ENCODE measurements at places on chromosomes 11 and 22.

DNA sequence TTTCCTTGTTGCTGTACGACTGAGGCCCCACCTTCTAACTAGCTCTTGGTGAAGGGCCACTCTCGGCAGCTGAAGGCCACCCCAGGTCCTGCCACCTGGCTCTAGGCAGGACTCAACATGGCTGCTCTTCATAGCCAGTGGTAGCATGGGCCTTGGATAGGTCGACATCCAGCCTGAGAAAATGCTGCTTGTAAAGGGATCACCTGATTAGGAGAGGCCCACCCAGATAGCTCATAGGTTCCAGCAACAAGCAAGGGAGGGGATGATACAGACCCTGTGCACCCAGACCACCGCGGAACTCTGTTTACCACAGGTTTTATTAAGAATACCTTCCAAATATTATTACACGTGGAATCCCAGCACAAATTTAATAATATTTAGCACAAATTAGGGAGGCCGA, 341.4 kb downstream of the BRD1 start:
- DNase-seq = no peak

DNA sequence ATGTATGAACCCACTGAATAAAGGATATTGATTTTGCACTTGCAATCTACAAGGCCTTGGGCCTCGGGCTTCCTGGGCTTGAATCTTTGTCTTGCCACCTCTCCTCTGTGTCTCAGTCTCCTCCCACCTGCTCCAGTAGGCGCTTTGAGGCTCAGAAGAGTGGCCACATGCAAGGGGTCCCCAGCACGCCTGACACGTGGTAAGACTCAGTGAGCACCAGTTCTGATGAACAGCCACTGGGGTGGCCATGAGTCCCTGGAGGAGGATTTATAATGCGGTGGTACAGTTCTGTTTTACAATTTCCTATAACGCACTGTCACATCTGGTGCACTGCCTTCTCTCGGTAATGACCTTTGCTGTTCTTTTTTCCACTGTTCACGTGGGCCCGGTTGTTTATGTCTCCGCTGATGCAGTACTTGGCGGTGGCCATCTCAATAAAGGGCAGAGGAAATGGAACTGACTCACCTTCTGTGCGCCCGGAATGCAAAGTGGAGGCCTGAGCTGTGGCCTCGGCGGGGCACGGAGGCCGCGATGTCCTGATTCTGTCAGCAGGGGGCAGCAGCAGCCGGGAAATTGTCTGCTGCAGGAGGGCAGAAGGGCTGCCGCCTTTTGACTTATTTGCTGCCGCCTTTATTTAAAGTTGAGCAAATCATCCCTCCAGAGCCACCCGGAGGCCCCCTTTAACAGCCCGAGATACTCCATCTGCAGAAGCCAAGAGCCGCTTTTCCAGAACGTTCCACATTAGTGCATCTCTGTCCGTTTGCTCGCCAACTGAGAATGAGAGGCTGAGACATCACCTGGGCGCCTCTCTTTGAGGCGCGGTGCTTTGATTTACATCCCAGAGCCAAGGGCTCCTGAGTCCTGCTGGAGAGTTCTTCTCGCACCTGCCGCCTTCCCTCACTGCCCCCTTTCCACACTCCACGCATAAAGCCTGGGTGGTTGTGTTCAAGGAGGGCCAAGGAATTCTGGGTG, 6.0 kb upstream of the IFT27 start:
- DNase-seq = no peak

GRCh38 chr11:9943386-9944110, 279.7 kb downstream of the SWAP70 start:
- peak; percentile 96 for DNase-seq

- DNase-seq = no peak
Observed at GRCh38 chr11:67099831-67100324, 19.2 kb upstream of the KDM2A start.

- DNase-seq = no peak
Observed at GRCh38 chr11:69837791-69838190, 18.6 kb upstream of the FGF3 start.

DNA sequence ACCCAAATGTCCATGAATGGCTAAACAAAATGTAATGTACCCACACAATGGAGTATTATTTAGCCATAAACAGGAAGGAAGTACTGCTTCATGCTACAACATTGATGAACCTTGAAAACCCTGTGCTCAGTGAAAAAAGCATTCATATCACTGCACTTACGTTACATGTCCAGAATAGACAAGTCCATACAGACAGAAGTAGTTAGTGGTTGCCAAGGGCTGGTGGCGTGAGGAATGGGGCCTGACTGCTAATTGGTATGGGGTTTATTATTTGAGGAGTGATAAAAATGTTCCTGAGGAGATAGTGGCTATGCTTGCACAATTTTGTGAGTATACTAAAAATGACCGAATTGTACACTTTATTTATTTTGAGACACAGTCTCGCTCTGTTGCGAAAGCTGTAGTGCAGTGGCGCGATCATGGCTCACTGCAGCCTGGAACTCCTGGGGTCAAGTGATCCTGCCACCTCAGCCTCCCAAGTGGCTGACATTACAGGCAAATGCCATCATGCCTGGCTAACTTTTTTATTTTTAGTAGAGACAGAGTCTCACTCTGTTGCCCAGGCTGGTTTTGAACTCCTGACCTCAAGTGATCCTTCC, 7.7 kb upstream of the SYVN1 start:
- DNase-seq = no peak

GRCh38 chr11:93704237-93704636, 37.1 kb downstream of the TAF1D start:
- no peak for DNase-seq

DNA sequence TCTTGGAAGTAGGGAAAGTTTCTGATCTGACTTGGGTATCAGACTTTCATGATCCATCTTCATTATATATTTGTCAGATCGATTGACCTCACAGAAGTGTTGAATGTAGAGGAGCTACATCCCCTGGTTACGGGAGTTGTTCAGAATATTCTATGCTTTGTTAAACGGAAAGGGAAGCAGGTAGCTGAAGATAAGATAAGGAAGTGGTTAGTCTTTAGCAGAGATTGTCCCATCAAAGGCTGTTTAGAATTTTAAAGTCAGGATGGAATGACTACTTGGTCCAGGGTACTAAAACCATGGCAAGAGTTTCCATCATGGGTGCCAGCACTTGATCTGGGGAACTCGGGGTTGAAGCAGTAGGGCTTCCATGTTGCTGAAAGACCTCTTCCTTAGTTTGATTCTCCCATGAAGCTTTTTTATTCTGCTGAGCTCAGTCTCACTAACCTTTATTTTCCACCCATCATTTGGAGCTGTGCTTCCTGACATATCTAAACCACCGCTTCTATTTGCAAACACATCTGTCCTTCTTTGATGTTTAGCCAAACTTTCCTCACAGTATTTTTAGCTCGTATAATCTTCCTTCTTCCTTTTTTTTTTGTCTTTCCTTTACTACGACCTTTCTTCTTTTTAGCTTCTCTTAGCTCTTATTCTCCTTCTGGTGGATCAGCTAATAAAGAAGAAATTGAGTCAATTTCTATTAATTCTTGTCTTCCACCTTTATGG, 4.0 kb upstream of the C22orf31 start:
- no peak for DNase-seq

- DNase-seq = no peak
Observed at GRCh38 chr22:39832627-39833074, 60.9 kb downstream of the ENTHD1 start.

- no peak for DNase-seq
Observed at GRCh38 chr22:28927630-28928029, 44.3 kb downstream of the ZNRF3 start.

- peak; percentile 67 for DNase-seq
Observed at GRCh38 chr22:45452565-45453379, 39.3 kb downstream of the RIBC2 start.

- DNase-seq = no peak
Observed at GRCh38 chr11:69554849-69555248, 73.4 kb downstream of the LINC01488 start.

- no peak for DNase-seq
Observed at GRCh38 chr11:70135625-70136059, 57.5 kb downstream of the ANO1 start.

DNA sequence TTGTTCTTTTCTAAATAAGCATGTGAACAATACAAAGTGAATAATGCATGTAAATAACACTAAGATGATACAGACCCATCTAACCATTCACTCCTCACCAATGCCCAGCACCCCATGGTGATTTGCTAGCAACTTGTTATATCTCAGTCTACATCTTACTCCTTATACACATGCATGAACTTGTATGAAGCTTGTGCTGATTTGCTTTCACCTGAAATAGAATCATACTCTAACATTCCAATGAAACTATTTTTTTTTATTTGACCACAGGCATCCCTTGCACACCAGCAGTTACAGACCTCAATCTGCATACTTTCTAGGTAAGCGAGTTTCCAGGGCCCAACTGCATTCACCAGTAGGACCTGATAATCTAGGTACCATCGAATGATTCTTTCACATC, 873.6 kb downstream of the OPCML start:
- DNase-seq = no peak

- DNase-seq = no peak
Observed at GRCh38 chr11:66012371-66012945, 650 bp downstream of the CST6 start.

DNA sequence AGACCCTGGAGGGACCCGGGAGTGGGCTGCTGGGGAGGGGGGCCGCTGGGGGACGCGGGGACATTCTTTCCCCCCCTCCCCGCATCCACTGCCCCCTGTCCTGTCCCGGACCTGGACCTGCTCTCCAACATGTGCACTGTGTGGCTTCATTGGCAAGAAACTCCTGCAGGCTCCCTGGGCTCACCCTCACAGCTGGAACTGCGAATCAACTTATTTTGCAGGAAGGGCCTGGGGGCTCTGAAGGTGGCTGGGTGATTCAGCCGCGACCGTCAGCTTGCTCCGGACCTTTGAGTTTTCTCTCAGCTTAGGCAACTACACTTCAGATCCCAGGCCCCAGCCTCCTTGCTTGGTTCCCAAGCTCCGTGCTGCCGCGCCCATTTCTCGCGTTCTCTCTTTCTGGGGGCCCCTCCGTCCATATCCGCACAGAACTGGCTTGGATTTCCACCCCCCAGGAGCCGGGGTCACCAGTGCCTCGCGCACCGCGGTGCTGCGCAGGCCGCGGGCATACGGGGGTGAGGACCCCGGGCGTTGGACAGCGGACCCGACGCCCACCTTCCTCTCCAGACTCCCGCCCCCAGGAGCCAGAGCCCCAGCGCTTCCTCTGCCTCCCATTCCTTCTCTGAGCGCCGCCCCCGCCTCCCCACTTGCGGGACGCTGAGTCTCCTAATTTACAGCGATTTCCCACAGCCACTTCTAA, 471 bp upstream of the AHNAK start:
- DNase-seq = no peak

DNA sequence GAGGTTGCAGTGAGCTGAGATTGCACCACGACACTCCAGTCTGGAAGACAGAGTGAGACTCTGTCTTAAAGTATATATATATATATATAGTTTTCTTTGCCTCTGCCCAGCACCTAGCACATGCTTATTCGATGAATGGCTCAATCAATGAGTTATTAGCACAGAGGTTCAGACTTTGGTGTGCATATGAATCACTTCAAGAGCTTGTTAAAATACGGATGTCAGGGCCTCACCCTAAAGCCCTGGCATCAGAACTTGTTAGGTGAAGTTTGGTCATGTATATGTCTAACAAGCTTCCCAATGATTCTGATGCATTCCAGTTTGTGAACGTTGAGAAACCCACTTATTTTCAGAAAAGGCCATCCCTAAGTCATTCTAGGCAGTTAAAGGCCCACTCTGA, 21.8 kb upstream of the TMEM86A start:
- no peak for DNase-seq

DNA sequence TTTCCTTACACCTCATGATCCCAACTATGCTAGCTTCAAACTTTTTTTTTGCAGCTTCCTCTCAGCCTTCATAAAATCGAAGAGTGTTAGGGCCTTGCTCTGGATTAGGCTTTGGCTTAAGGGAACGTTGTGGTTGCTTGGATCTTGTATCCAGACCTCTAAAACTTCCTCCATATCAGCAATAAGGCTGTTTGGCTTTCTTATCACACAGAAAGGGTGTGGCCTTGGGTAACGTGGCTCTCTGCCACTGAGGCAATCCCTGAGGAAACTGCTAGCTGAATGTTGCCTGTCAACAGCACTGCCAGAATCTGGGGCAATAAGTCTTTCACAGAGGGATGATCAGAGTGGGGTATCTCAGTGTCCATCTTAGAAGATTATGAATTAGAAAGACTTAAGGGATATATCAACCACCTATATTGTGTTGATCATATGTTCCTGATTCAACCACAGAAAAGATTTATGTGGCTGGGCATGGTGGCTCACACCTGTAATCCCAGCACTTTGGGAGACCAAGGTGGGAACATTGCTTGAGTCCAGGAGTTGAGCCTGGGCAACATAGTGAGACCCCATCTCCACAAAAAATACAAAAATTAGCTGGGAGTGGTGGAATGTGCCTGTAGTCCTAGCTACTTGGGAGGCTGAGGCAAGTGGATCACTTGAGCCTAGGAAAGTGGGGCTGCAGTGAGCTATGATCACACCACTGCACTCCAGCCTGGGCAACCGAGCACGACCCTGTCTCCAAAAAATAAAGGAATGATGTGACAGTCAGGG, 12.5 kb upstream of the CUL5 start:
- DNase-seq = no peak

- no peak for DNase-seq
Observed at GRCh38 chr11:9750551-9750950, 86.7 kb downstream of the SWAP70 start.

DNA sequence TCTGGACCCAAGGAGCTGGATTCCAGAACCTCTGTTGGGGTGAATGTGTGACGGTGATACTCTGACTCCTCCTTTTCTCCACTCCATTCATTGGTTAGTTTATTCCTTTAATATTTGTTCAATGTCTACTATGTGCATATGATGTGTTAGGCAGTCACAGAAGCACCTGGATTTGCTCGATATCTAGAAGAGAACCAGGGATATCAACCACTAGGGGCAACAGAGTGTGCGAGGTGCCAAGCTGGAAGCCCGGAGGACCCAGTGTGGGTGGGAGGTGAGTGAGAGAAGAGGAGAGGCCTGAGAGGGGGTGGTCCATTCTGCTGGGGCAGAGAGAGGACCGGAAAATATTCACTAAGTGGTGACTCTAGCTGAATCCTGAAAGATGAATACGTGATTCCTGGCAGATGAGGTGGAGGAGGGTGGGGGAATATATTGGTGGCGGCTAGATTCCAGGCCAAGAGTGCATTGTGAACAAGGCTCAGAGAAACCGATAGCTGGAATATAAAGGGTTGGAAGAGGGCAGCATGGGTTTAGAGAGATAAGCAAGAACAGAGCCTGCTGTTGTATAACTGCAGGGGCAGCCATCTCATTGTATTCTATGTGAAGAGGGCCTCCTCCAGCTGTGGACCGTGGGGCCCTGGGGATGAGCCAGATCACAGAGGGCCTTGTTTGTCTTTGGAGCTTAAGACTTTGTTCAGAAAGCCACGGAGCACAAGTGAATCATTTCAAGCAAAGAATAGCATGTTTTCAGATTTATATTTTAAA, 6.9 kb upstream of the TIMP3 start:
- no peak for DNase-seq

Data from BJ (cell line).